WTC11 (cell line): ENCODE measurements at places on chromosomes 3 and 15.

- no peaks in the 10 kb centered on the region for H3K27me3 ChIP-seq
- no peak for DNase-seq
- no peak overlapping the region for H3K27ac ChIP-seq
- peaks cover 14% of the 10 kb centered on the region for H3K4me1 ChIP-seq
These were observed 11.2 kb upstream of the COL8A1 start for GRCh38 chr3:99627062-99627826.

GRCh38 chr3:25454005-25454927 is 26.2 kb downstream of the RARB start:
- H3K4me3 ChIP-seq: peak overlapping the region; percentile 5; the same call in 1 of the 2 replicates
- H3K27me3 ChIP-seq: no peaks in the 10 kb centered on the region
- H3K27ac ChIP-seq: peak overlapping the region; percentile 81
- no peaks in the 10 kb centered on the region for H3K36me3 ChIP-seq

DNA sequence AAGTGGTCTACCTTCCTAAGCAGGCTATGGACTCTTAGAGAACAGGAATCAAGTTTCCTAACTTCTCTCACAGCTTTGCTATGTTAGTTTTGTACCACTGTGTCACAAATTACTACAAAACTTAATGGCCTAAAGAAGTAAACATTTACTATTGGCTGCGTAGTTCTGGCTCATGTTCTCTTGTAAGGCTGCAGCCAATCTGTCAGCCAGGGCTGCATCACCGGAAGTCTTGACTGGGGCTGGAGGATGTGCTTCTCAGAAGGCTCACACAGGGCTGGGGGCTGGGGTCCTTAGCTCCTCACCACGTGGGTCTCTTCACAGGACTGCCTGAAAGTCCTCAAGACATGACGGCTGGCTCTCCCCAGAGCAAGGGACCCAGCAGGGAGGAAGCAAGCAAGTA is 15.5 kb downstream of the STIMATE start:
- no peaks in the 10 kb centered on the region for H3K4me1 ChIP-seq
- H3K27ac ChIP-seq: no peak overlapping the region; the same call in 1 of the 2 replicates
- no peaks in the 10 kb centered on the region for H3K27me3 ChIP-seq
- peaks cover 16% of the 10 kb centered on the region for H3K36me3 ChIP-seq
- DNase-seq: no peak

GRCh38 chr15:43913026-43913780 is 86.4 kb downstream of the WDR76 start:
- no peak overlapping the region for H3K4me3 ChIP-seq
- peaks cover 20% of the 10 kb centered on the region for H3K36me3 ChIP-seq
- H3K27ac ChIP-seq: no peak overlapping the region
- no peak for DNase-seq

GRCh38 chr3:78645628-78646310 is 1122.0 kb downstream of the ROBO1 start:
- H3K27ac ChIP-seq: no peak overlapping the region
- DNase-seq: no peak
- H3K4me1 ChIP-seq: peaks cover 57% of the 10 kb centered on the region
- H3K36me3 ChIP-seq: peaks cover 1% of the 10 kb centered on the region; the same call in 1 of the 2 replicates
- H3K4me3 ChIP-seq: no peak overlapping the region

GRCh38 chr3:170809975-170810357 is 60.0 kb downstream of the RPL22L1 start:
- no peak overlapping the region for H3K4me3 ChIP-seq
- peaks cover 43% of the 10 kb centered on the region for H3K4me1 ChIP-seq
- H3K27me3 ChIP-seq: peaks cover 10% of the 10 kb centered on the region

DNA sequence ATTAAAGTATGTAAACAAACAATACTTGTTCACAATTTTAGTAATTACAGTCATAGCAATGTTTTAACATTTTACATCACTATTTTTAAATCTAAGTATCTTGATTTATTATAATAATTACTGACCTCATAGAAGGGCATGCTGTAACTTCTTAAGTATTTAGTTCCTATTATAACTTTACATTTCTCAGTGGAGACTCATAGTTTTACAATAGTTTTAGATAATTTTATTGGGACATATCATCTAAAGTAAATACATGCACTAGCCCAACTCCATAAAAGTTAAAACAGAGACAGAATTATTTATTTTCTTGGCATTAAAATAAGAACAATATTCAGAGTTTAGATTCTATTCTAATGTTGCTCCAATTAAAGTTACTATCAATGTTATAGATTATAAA is 466.5 kb upstream of the BCHE start:
- H3K27me3 ChIP-seq: no peaks in the 10 kb centered on the region
- no peaks in the 10 kb centered on the region for H3K36me3 ChIP-seq
- H3K27ac ChIP-seq: no peak overlapping the region

DNA sequence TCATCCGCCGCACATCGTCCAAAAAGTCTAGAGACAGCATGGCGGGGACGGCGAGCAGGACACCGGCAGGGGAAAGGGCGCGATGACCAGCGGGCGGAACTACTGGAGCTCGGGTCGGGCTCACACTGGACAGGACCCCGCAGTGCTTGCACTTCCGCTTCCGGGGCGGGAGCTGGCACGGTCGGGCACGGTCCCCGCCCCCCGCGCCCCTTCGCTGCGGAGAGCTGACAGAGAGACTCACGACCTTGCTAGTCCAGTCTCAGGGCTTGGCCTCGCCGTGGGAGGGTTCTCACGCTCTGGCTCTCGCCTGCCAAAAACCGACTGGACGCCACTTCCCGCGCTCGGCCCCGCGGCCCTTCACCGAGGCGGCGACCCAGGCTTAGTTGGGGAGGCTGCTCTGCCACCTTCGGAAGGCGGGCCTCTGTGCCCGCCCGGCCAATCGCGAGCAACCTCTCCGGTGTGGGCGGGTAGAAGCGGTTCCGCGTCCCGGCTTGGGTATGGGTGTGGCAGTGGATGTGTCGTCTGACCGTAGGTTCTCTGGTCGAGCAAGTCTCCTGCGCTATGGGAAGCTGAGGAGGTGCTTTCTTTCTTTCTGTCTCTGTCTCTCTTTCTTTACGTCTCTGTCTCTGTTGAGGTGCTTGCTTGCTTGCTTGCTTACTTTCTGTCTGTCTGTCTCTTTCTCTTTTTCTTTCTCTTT is at the start of gene SEC11A:
SEC11A (minus strand) TSS at position 104 of the 697 bp plus-strand sequence; CDS start at position 40, 64 bp downstream.
- peaks cover 28% of the 10 kb centered on the region for H3K4me1 ChIP-seq
- H3K4me3 ChIP-seq: peak within 1 kb of the TSS; percentile 91
- H3K27me3 ChIP-seq: no peaks in the 10 kb centered on the region
- peak within 1 kb of the TSS; percentile 97 for H3K27ac ChIP-seq

DNA sequence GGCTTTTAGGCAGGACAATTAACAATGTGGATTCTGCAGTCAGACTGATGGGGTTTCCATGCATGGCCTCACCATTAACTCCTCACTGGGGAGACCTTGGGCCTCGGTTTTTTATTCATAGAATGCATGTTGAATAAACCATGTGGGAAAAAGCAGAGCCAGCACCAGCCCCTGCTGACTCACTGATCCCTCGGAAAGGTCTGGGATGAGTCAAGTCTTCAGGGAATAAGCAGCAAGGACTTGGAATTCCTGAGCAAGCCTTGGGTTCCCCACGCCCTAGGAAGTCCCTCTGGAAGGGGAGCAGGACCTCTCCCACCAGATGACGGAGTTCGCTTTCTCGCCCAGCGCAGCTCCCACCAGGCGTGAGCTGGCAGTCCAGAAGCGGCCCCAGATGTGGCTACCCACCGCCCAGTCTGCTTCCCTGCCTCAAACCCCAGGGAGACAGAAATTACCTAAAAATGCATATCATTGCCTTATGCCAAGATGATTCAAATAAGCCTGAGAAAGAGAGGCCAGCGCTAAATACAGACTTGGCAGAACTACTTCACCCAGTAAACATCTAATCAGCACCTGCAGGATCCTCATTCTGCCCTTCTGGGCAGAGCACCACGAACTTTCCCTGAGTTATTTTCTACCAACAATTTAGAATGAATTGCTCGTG is 45.4 kb downstream of the BTD start:
- peak overlapping the region; percentile 49 for H3K27ac ChIP-seq
- peaks cover 29% of the 10 kb centered on the region for H3K4me1 ChIP-seq
- no peak overlapping the region for H3K4me3 ChIP-seq
- no peak for DNase-seq
- peaks cover 40% of the 10 kb centered on the region for H3K36me3 ChIP-seq

DNA sequence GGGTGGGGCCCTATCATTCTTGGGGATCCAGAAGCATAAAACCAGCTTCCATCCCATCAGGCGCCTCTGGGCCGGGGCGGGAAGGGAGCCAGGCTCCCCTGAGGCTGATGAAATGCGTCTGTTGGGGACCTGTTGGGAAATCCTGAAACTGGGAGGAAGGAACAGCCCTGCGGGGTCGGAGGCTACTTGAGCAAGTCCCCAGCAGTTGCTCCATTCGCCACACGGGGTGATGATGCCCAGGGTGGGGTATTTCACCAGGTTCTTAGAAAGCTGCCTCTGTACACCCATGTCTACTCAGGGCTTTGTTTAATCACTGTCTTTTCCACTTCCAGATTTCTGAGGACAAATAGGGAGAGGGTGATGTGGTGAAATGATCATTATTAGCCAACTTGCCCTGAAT is 25.4 kb upstream of the TSEN2 start:
- H3K4me3 ChIP-seq: no peak overlapping the region
- no peak for DNase-seq
- no peaks in the 10 kb centered on the region for H3K4me1 ChIP-seq
- no peaks in the 10 kb centered on the region for H3K36me3 ChIP-seq

DNA sequence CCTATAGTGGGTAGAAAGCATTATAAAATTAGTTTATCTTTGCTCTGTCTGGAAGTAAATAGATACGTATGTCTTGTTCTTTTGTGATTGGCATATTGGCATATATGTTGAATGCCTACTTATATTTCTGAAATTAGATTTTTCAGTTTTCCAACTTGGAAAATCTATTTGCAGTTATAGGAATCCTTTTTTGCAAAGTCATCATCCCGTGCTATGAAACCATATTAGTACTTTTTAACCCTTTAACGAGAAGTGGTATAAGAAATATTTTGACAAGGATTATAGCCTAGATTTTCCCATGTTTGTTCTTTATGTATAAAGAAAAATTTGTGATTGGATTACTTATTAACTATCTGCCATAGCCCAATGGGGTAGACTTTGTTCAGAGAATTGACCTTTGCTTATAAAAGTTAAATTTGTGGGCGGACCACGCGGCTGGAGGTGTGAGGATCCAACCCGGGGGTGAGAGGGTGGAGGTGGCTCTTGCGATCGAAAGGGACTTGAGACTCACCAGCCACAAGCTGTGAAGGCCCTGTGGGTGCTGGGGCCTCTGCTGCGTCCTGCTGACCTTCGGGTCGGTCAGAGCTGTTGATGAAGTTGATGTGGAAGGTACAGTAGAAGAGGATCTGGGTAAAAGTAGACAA is 5.9 kb downstream of the LRRC28 start:
- no peak overlapping the region for H3K27ac ChIP-seq
- no peaks in the 10 kb centered on the region for H3K36me3 ChIP-seq
- peaks cover 14% of the 10 kb centered on the region for H3K4me1 ChIP-seq
- no peak for DNase-seq
- no peaks in the 10 kb centered on the region for H3K27me3 ChIP-seq
- no peak overlapping the region for H3K4me3 ChIP-seq

- H3K4me1 ChIP-seq: peaks cover 68% of the 10 kb centered on the region
- H3K4me3 ChIP-seq: no peak overlapping the region
- H3K27ac ChIP-seq: 0 out of 2 replicates have a peak overlapping the region, but pooled peaks have one; percentile 20
- no peaks in the 10 kb centered on the region for H3K36me3 ChIP-seq
These were observed 1.8 kb downstream of the ZBTB38 start for GRCh38 chr3:141370065-141370533.

DNA sequence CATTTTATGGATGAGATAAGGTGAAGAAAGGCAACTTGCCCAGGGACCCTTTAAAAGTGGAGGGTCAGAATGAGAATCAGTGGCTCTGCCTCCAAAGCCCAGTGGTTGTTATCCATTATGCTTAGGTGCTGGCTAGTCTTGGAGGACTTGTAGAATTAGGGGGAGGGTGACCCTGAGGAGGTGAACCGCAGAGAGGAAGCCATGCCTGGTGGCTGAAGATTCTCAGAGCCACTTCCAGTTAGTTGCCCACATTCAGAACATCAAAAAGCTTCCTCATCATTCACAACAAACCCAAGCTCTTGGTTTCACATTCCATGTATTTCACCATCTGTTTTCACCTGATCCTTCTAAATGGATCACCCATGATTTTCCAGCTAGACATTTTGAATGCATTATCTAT is 11.2 kb downstream of the EBLN2 start:
- no peaks in the 10 kb centered on the region for H3K27me3 ChIP-seq
- no peak overlapping the region for H3K4me3 ChIP-seq
- H3K4me1 ChIP-seq: peaks cover 31% of the 10 kb centered on the region
- H3K36me3 ChIP-seq: no peaks in the 10 kb centered on the region

- peak; percentile 33 for DNase-seq
- no peak overlapping the region for H3K27ac ChIP-seq
- H3K4me1 ChIP-seq: no peaks in the 10 kb centered on the region
- H3K36me3 ChIP-seq: peaks cover 9% of the 10 kb centered on the region
- peaks cover 8% of the 10 kb centered on the region; the same call in 1 of the 2 replicates for H3K27me3 ChIP-seq
These were observed 52.3 kb upstream of the BNIP2 start for GRCh38 chr15:59741274-59741906.

DNA sequence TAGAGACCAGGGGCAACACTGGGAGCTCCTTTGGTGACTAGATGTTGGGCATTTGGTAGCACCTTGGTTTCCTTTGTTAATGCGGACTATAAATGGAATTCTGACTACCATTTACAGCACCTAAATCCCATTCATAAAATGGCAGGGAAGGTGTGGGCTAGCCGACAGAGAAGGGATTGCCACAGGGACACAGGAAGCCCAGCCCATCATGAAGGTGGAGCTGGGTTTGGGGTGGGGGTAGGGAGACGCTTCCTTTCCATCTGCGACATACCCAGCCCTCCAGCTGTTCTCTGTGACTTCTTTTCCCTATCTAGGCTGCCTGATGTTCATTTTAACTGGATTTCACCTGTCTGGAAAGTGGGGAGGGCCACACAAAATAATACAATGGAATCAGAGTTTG is 21.0 kb downstream of the ABHD2 start:
- H3K27me3 ChIP-seq: no peaks in the 10 kb centered on the region
- H3K36me3 ChIP-seq: no peaks in the 10 kb centered on the region
- no peak overlapping the region for H3K4me3 ChIP-seq
- peak; percentile 18 for DNase-seq

- no peaks in the 10 kb centered on the region for H3K36me3 ChIP-seq
- no peak overlapping the region for H3K27ac ChIP-seq
- H3K27me3 ChIP-seq: no peaks in the 10 kb centered on the region
- H3K4me1 ChIP-seq: peaks cover 10% of the 10 kb centered on the region
- H3K4me3 ChIP-seq: no peak overlapping the region
- no peak for DNase-seq
These were observed 17.4 kb upstream of the ST3GAL6 start for GRCh38 chr3:98745718-98746117.

DNA sequence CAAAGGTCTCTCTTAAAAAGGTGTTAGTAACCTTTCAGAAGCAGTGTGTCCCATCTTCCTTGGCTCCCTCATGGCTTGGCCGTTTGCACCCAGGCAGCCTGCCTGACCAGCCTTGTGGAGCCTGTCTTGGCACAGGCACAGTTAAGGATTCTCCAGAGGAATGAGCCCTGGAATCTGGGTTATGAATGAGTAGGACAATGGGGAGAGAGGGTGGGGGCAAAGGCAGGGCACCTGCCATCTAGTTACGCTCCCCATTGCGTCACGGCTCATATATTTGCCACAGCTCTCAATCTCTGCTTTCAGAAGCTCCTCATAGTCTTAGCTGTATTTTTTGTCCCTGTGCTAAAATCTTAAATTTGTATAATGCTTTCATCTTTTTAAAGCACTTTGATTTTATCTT is 50.6 kb downstream of the WDR76 start:
- H3K4me1 ChIP-seq: peaks cover 16% of the 10 kb centered on the region
- H3K27ac ChIP-seq: no peak overlapping the region
- H3K4me3 ChIP-seq: no peak overlapping the region
- no peaks in the 10 kb centered on the region for H3K27me3 ChIP-seq

GRCh38 chr3:71172951-71173350 is 410.6 kb downstream of the FOXP1 start:
- peak overlapping the region; percentile 81; the same call in 1 of the 2 replicates for H3K27ac ChIP-seq
- no peaks in the 10 kb centered on the region for H3K27me3 ChIP-seq
- H3K4me3 ChIP-seq: no peak overlapping the region
- H3K36me3 ChIP-seq: no peaks in the 10 kb centered on the region
- peaks cover 58% of the 10 kb centered on the region for H3K4me1 ChIP-seq

- H3K36me3 ChIP-seq: no peaks in the 10 kb centered on the region
- H3K4me3 ChIP-seq: no peak overlapping the region
- no peak for DNase-seq
These were observed 47.4 kb upstream of the MITF start for GRCh38 chr3:69691860-69692259.
